Cerebellar nuclear complex (tissue), 1 donor: ENCODE measurements at places on chromosomes 16 and 17.

DNA sequence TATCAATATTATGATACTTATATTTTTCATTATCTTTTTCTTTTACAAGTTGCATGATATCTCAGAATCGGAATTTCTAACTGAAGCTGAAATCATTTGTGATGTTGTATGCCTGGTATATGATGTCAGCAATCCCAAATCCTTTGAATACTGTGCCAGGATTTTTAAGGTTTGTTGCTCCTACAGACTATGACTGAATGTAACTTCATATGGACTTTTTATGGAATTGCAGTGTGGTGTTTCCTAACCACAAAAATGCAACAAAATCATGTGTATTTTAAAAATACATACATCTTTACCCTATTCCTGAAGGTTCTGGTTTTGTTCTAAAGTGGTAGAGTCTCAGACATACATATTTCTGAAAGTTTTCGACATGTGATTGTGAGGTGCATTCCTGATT, 58.8 kb upstream of the RHBDL3 start:
- no peak for DNase-seq

DNA sequence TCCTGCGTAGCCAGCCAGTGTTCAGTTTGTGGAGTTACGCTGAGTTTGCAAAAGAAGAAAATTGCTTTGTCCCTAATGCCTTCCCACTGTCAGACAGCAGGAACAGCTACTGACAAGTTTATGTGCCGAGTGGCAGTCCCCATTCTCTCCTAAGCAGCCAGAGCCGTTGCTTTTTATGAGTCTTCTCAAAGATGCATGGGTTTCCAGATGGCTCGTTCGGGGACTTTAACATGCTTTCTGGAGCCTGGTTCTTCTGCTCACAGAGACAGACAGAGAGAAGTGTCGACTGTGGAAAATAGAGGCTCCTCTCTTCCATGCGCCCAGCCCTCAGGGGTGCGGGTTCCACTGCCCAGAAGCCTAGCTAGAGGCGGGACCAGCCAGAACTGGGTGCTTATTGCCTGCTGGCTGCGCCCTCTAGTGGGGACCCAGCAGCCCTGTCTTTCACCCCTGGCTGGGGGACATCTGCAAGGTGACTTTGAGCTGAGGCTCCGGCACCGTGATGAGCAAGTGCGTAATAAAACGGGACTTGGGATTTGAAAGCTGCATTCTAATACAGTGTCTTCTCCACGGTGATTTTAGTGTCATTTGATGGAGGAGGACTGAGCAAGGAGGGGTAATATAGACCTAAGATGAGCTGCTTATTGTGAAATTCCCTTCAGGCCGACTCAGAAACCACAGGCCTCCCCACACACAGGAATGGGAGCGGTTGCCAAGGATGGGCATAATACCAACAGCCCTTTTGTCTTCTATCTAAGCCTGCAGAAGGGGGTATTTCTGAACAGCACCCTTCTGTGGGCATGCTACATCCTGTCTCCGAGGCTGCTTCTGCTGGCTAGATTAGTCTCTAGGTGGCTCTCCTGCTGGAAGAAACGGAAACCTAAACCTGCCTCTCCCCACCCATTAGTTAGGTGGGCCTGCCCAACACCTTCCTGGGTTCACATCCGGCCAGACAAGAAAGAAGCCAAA, 73.1 kb downstream of the CCDC182 start:
- no peak for DNase-seq

DNA sequence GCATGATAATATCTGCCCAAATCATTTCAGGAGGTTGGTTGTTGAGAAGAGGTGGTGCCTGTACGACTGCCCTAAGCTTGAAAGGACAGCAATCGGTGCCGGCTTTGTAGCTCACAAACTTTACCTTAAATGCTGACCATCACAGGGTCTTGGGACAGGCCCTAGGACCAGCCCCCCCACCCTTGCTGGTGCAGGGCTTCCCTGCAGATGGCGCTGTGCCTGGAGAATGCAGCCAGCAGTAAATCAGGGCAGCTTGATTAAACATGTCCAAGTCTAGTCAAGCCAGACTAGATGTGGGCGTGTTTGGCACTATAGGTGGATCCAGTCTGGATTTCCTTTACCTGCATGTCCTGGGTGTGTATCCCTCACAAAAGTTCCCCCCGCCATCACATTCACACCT, 135.5 kb upstream of the CRHR1 start:
- DNase-seq: no peak

GRCh38 chr16:62829607-62830006, 793.4 kb upstream of the CDH8 start:
- no peak for DNase-seq

DNA sequence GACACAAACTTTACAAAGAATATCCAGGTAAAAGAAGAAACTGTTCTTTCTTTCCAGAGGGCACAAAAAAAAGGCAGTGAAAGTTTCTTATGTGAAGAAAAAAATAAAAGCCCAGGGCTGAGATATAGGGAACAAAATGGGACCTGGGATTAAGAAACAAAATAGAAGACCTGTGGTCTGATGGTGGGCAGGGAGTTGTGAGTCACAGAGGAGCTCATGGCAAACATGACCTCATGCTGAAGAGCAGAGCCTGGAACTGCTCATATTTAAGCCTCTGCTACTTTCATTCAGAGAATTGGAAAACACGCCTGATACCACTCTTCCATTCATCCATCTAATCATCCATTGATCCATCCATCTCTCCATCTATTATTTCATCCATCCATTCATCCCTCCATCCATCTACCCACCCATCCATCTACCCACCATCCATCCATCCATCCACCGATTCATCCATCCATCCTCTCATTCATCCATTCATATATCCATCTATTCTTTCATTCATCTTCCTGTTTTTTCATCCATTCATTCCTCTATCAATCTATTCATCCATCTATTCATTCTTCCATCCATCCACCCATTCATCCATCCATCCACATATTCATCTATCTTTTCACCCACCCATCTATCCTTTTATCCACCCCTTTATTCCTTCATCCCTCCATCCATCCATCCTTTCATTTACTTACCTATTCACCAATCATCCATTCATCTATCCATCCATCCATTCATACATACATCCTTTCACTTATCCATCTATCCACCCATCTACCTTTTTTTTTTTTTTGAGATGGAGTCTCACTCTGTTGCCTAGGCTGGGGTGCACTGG, 30.0 kb downstream of the WFDC1 start:
- no peak for DNase-seq

DNA sequence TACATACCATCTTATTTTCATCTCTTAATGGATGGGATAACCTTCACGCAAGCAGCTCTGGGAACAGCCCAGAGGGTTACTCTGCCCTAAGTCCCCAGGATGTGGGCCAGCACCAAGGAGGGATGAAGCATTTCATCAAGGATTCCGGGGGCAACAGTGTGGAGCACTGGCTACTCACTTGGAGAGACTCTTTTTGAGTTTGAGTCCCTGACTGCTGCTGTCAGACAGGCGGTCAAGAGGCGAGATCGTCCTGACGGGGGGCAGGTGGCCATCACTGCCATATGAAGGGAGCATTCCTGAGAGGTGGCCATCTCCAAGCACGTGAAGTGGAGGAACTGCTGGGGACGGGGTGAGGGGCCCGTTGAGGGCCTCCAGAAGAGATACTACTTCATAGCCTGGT, 18.1 kb upstream of the FOXJ1 start:
- no peak for DNase-seq

DNA sequence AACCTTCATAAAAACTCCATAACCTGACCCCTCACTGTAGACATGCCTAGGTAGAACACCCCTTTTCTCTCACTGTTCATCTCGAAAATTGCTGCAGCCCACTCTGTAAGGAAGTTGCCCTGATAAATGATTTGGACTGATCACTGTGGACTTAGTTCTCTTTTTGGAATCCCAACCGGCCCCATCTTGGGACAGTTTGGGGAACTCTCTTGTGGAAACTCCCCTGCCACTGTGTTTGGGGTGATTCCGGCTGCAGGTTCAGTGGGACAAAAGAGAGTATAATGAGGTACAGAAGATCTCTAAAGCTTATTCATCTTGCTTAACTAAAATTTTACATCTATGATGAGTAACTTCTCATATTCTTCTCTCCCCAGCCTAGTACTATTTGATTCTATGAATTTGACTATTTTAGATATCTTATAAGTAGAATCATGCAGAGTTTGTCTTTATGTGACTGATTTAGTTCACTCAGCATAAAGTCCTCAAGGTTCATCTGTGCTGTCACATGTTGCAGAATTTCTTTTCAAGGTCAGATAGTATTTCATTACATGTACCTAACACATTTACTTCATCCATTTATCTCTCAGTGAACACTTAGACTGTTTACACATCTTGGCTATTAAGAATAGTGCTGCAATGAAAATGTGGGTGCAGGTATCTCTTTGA, 84.9 kb downstream of the ABCA8 start:
- DNase-seq: no peak

GRCh38 chr17:77312786-77313599, 172.2 kb downstream of the SEC14L1 start:
- no peak for DNase-seq

DNA sequence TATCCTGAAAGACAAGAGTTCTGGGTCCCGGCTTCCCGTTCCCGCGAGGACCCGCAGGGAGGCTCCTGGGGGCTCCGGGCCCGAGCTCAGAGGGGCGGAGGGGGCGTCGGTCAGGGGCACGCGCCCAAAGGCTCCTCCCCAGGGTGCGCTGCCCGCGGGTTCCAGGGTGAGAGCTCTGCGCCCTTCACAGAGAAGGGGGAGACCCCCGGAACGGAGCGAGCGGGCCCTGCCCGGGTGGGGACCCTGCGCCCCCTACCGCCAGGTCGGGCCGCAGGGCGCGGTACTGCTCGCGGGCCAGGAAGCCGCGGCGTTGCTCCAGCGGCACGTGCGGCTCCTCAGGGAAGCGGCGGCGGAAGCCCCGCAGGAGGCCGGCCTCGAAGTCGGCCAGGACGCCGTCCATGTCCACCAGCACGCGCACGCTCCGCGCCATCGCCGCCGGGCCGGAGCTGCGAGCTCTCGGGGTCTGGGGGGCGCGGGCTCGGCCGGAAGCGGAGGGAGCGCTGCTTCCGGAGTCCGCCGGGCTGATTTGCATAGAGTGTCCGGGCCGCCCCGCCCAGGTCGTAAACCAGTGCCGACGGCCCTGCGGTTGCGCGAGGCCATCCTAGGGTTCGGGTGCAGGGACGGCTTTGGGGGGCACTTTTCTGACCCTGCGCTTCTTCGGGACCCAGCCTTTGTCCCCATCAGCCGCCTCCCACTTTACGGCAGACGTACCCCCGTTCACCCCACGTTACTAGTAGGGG, at the start of gene NT5C:
Gene NT5C, minus strand, starts transcription at position 465 of the 740 bp plus-strand sequence. Its CDS starts 35 bp downstream, at position 430.
- DNase-seq: no peak

GRCh38 chr17:11363565-11364117, 122.6 kb downstream of the SHISA6 start:
- DNase-seq: no peak

DNA sequence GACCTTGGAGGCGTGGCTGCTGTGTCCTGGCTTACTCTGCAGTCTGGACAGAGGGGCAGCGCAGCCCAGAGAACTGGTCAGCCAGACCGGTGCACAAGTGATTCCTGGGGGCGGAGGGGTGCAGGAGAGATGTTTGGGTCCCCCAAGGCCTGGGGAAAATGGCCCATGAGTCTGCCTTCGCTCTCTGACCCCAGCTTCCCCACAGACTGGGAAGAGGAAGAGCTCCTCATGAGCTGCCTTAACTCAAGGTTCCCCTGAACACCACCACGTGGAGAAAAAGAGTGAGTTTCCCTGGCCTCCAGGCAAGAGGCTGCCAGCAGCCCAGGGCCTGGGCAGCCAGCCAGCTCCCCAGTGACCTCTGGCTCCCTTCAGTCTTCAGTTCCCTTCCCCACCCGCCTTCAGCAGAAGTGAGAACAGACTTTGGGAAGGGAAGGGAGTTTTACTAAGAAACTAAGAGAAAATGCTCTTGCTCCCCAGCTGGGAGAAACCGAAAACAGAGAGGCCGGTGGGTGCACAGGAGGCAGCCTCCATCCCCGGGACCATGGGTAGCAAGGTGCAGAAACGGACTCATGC, 2.0 kb upstream of the C17orf99 start:
- no peak for DNase-seq

DNA sequence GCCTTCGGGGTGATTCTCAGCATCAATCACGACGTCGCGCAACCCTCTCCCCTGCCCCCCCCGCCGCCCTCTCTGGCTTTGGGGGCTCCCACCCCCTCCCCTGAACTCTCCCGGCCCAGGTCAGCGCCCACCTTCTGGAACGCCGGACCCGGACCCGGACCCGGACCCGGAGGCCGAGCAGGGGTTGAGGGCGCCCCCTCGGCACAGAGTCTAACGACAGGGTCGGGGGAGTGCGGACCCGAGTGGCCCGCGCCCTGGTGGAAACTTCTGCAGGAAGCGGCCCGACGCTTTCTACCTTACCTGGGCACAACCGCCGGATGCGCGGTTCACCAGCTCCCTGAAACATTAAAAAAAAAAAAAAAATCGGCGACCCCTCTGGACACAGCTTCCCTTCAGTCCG, 16.2 kb downstream of the SALL1 start:
- DNase-seq: no peak

DNA sequence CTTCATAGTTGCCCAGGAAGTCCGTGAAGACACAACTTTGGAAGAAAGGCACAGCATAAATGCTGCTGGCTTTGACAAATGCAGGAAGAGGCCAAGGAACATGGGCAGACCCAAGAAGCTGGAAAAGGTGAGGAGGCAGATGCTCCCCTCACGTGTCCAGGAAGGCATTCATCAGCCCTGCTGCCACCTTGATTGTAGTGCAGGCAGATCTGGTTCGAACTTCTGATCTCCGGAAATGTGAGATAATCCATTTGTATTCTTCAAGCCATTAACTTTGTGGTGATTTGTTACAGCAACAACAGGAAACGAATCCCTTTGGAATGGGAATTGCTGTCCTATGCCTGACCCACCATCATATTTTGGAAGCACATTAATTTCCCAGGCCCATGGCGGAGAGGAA, 28.5 kb upstream of the LCMT1 start:
- DNase-seq: no peak

- no peak for DNase-seq
Observed at GRCh38 chr16:79767421-79768275, 167.1 kb upstream of the MAF start.

- DNase-seq: no peak
Observed at GRCh38 chr17:37174205-37174604, 201.6 kb upstream of the C17orf78 start.

DNA sequence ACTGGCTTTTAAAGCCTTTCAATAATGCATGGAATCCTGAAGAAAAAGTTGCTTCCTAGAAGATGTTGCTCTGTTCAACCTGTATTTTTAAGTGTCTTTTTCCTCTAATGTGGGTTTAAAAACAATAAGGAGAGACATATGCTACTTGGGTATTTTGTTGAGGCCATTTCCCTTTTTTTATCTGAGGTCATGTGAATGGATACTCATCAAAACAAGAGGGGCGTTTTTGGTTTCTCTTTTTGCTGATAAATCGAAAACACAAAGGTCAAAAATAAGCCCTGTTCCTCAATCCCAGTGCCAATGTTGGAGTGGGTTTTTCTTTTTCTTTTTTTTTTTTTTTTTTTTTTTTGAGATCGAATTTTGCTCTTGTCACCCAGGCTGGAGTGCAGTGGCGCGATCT, 468.0 kb upstream of the RBFOX1 start:
- DNase-seq: no peak
